ENCODE measurements at places on chromosomes 13 and 19.

DNA sequence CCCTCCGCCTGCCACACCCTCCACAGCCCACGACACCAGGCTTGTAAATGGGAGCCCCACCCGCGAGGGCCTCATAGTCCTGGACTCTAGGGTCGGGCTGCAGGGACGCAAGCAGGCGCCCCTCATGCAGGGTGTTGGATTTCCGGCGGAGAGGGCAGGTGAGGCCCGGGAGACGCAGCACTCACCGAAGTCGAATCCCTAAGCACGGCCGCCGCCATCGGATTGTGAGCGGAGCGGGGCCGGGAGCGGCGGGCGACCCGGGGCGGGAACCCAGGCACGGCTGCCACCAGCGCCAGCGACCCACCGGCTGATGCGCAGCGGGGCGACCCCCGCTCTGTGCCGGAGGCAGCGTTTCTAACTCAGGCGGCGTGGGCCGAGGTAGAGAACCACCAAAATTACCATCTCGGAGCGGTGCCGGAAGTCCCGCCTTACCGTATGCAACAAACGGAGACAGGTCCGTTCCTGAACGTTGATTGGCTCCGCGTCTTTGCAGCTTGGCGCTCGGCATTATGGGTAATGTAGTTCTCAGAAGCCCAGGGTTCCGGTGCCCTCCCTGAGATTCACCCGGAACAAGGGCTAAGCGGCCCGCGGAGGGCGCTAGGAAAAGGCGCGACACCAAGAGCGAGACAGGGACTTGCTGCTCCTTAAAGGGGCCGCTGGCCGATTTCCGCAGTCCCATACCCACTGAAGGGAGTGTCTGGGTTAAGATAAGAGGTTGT is at the start of gene ZNF416:
ZNF416 (minus strand) TSS at position 425 of the 719 bp plus-strand sequence; CDS start at position 218, 207 bp downstream.
- peak; percentile 91 for DNase-seq

DNA sequence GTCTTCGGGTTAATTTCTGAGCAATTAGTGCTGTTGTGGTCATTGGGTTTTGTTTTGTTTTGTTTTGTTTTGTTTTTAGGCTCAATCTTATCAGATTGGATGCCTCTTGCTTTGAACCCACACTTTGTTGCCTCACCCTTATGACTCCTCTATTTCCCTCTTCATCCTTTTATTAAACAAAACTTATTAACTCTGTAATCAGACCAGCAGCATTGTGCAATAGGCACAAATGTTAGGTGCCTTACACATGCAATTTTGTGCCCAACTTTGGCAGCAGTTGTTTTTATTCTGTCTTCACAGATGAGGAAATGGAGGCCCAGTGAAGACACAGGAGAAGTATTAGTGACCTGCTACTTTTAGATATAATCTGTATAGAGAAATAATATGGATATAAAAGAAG is 377.7 kb downstream of the KCNRG start:
- DNase-seq, result no peak

- no peak for DNase-seq
Measured at GRCh38 chr13:47420020-47420419, 523.2 kb upstream of the HTR2A start.

DNA sequence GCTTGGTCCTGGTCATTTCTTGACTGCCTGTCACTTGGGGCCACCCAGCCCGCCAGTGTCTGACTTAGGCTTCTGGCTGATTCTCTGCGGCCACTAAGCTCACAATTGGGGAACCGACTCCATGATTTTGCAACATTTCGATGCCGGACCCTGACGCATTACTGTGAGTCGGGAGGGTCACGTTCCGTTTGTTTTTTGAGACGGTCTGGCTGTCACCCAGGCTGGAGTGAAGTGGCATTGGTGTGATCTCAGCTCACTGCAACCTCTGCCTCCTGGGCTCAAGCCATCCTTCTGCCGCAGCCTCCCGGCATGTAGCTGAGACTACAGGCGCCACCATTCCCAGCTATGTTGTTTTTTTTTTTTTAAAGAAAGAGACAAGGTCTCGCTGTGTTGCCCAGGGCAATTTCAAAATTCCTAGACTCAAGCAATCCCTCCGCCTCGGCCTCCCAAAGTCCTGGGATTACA is 3.2 kb upstream of the ADAT3 start:
- DNase-seq, result no peak

- no peak for DNase-seq
Measured at GRCh38 chr19:54659300-54659699, 3.5 kb upstream of the LILRB4 start.

GRCh38 chr13:42548731-42549551 is 25.0 kb upstream of the TNFSF11 start:
- DNase-seq, result no peak

DNA sequence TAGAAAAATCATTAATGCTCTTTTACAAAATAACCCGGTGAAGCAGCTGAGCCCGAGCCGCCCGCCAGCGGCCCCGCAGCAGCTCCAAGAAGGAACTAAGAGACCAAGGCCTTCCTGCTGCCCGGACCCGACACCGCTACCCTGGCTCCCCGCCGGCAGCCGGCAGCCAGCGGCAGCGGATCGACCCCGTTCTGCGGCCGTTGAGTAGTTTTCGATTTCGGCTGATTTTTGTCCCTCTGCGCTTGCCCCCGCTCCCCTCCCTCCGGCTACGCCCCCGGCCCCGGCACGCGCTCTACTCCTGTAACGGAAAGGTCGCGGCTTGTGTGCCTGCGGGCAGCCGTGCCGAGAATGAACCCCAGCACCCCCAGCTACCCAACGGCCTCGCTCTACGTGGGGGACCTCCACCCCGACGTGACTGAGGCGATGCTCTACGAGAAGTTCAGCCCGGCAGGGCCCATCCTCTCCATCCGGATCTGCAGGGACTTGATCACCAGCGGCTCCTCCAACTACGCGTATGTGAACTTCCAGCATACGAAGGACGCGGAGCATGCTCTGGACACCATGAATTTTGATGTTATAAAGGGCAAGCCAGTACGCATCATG is at the start of gene PABPC3:
PABPC3 (plus strand) TSS at position 286 of the 603 bp plus-strand sequence; CDS start at position 349, 63 bp downstream.
- DNase-seq, result no peak

DNA sequence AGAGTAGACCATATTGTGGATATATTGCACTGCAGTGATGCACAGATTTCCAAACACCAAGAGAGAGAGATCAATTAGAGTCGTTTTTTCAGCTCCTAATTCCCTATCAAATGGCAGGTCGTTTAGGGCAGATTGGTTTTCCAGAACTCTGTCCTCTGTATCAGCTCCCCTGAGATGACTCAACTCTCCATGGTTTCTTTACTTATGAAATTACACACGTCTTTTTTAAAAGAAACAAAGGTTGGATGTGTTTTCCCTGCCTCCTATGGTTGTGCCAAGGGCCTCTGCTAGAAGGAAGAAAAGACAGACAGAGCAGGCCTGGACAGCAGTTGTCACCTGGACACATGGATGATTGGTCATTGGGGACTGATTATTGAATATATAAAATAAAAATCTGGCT is 478.1 kb upstream of the NBEA start:
- DNase-seq, result no peak

- DNase-seq, result no peak
Measured at GRCh38 chr13:39712626-39713025, 57.2 kb downstream of the COG6 start.

- DNase-seq, result no peak
Measured at GRCh38 chr19:13864667-13865570, 12.0 kb upstream of the NANOS3 start.

GRCh38 chr13:23552171-23552570 is 18.0 kb upstream of the TNFRSF19 start:
- DNase-seq, result no peak

GRCh38 chr19:49931293-49932040 is 2.2 kb upstream of the NUP62 start:
- DNase-seq, result no peak

DNA sequence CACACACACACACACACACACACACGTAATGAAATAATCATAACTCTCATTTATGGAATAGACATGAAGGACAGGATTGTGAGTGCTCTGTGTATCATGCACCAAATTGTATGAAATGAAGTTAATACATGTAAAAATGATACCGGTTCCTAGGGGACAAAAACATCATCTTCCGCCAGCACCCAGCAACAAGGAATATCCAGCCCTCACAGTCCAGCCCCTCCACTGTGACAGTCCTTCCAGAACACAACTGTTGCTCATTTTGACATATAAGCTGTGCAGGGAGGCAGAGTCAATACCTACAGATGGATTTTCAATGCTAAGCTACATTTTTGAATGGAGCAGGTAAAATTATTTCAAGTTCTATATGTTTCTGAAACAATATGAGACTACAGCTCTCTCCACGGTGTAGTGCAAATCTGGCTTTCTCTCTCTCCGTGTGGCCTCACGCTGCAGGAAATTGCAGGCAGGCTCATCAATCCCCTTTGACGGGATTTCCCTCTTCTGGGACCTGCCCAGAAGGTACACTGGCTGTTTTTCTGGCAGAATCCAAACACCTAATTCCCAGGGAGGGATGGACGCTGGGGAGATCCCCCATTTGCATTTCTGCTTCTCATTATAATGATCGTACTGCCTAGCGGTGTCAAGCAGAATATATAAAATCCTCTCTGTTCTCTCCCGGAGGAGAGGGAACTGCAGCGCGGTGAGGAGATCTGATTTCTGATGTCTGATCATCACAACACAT is 494.0 kb downstream of the LIG4 start:
- no peak for DNase-seq

GRCh38 chr13:113539822-113540221 is 44.7 kb upstream of the TFDP1 start:
- no peak for DNase-seq

DNA sequence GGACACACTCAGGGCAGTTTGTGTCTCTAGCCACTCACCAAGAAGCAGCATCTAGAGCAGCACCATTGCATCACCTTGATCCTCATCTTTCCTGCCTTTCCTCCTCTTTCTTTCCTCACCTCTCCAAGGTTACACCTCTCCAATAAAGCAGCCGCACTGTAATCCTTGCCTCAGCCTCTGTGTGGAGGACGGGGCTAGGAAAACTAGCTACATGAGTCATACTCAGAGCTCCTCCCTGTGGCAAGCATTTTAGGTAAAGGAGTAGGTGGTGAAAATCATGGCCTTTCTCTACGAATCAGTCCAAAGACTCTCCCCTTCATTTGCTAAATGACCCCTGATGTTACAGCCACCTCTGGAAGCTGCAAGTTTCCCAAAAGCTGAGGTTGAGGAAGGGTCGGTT is 108.9 kb downstream of the DNAJC15 start:
- DNase-seq, result no peak

DNA sequence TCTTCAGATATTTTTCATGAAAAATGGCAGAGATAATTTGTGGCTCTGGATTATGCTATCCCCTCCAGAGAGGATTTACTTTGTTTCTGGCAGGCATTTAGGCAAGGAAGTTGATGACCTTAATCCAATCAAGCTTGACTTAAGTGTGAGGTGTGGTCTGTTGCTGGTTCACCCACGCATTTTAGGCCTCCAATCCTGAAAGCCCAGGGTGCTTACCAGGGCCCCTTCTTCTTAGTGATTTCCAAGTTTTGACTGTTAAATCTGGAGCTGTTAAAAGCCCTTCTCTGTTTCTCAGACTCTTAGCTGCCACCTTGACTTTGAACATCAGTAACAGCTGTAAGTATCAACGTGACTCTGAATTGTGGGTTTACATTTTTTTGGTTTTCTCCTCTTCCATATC is 161.8 kb downstream of the DNAJC15 start:
- no peak for DNase-seq

DNA sequence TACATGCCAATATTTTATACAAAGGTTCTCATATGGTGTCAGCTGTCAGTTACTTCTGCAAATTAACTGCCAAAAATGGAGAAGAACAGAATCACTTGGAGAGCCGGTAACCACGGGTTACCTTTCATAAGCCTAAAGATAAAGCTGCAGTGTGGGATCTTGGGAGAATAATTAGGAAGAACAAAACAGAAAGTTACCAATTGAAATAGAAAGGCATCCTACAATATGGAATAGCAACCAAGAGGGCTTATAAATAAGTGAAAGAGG is 74.2 kb downstream of the TSHZ3 start:
- no peak for DNase-seq

DNA sequence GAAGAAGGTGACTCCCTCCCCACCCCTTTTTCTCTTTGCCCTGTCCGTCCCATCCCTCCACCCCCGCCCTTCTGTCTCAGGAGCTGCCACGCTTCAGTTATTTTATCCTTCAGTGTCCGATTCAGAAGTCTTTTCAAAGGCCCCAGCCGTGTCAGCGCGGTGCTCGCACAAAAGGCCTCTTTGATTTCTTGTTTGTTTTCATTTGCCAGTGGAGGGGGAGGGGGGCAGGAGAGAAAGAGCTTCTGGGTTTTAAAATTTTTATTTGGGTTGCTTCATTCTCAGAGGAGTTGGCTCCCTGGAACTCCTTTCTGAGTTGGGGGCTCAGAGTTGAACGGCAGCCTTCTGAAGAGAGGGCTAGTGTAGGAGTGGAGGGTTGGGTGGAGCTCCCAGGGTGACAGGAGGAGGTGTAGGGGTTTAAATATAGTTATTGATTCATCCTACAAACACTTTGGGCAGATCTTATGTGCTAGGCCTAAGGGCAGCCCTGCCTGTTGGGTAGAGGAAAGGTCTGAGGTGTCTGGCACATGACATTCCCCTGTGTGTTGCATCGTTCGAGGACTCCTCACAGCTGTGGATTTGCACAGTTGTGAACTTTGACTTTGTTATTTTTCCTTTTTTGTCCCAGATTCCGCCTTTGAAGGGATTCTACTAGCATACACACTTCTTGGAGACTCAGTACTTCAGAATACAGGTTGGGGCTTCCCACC is 36.8 kb downstream of the NFIX start:
- no peak for DNase-seq

DNA sequence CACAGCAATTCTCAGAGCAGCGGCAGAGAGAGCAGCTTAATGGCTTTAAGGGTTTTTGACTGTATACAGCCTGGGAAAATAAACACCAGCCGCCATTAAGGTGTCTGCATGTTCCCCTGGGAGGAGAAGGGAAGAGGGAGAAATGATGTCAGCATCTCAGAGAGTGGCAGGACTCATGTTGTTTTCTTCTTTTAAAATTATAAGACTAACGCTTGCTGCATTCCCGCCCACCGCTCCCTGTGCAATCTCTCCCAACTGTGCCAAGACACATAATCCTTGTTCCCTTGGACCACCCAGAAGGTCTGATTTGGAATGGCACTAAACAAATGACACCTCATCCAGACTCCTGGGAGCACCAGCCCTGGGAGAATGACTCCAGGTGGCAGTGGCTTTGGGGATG is 27.7 kb upstream of the FAM216B start:
- DNase-seq, result no peak

GRCh38 chr13:22846551-22846950 is 334.2 kb upstream of the SGCG start:
- no peak for DNase-seq

DNA sequence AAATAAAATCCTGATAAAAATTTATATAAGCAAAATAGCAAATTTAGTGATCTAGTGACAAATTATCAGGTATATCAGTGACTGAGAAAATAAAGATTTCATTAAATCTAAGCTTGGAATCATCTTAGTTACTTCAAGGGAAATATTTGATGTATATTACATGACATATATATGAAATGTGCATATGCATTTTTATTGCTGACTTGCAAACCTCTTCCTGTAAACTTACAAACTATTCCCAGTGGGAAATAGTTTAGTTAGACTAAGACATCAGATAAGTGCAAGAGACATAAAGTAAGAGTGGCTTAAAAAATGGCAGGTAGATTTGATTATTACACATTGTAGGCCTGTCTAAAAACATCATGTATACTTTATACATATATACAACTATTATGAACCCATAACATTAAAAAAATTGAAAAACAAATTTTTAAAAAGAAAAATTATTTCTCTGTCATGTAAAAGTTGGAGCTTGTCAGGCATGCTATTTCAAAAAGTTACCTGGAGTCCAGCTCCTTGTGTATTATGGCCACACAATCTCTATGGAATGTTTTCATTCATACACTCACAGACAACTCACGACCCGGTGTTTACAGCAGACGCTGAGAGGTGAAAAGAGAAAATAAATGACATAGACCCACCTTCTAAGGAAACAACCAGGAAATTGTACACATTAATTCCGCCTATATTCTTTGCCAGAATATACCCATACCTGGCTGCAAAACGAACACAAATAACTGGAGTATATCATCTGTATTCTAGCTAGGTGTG is 724.5 kb downstream of the SLITRK6 start:
- no peak for DNase-seq
